ENCODE measurements at places on chromosomes 11 and 22. TPM values are rescaled to one million over a fixed set of nuclear protein-coding genes. Genes with fewer than 3 reads are reported as not detected.

Gene RIMBP3C
- not detected for polyA plus RNA-seq

Gene ANKRD49
- 10.0 TPM for polyA plus RNA-seq

Gene OR51V1
- polyA plus RNA-seq = not detected

Gene PPP1R14B
- polyA plus RNA-seq = 25.5 TPM

Gene IL17RA
- not detected for polyA plus RNA-seq

Gene PDGFB
- polyA plus RNA-seq = 1.1 TPM
